Kidney glomerular epithelial cell (primary cell): ENCODE measurements at places on chromosomes 4 and X.

GRCh38 chr4:118398226-118399090 lies 45.7 kb upstream of the PRSS12 start:
- no peak for DNase-seq

GRCh38 chr4:45931154-45931553 lies 192.7 kb downstream of the GABRG1 start:
- no peak for DNase-seq

DNA sequence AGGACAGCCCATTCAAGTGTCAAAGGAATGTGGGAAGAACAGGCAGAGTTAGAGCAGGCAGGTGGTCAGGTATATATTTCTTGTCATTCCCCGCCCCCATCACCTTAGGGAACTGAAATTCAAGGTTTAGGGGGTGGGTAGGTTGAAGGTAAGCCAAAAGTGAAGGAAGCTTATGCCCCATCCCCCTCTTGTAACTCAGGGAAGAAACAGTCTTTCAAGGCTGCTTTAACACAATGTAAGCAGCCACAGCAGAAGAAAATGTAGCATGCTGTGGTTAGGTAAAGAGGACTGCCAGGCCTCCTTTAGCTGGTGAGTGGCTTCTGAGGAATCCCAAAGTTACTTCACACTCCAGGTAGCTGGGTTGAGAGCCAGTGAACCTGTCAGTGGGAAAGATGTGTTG lies 122.3 kb downstream of the RS1 start:
- no peak for DNase-seq

DNA sequence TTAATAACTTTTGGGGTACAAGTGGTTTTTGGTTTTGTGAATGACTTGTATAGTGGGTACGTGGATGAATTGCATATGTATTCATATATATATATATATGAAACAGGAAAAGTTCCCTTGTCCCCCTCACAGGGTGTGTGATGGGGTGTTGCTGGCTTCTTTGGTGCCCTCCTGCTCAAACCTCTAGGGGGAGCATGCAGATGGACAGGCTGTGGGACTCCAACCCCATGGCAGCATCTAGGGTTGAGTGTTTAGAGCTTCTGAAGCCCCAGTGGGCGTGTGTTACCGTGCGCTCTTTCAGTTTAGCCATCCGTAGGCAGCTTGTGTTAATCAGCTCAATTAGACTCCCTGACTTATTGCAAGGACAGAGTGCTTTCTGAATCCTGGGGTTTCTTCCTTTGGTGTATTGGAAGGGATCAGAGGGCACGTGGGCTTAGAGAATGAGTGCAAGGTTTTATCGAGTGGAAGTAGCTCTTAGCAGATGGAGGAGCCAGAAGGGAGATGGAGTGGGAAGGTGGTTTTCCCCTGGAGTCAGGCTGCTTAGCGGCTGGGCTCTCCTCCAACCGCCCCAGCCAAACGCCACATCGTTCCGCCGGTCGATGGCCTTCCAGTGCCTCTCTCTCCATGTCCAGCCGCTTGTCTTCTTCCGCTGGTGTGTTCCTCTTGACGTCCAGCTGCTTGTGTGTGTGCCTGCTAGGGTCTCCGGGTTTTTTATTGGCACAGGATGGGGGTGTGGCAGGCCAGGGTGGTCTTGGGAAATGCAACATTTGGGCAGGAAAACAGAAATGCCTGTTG lies 674.4 kb upstream of the LCORL start:
- no peak for DNase-seq

- no peak for DNase-seq
Measured at GRCh38 chrX:44906041-44906440, 33.1 kb downstream of the KDM6A start.

DNA sequence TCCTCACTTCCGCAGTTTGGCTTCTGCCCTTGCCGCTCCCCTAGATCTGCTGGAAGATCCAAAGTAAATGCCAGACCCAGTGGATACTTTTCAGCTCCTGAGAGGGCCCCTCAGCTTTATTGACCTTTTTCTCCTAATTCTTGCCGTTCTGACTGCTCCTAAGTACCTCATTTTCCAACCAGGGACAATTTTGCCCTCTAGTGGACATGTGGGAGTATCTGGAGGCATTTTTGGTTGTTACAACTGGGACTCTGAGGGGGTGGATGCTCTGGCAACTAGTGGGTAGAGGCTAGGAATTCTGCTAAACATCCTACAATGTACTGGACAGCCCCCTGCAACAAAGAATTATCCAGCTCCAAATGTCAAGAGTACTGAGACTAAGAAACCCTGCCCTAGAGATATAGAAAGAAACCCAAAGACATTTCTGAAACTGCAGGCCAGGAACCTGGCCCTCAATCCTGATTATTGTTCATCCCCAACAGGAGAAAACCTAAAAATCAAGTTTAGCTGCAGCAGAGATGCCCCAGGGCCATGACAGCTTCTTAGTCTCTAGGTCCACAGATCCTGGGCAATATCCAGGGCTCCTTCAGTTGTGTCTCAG lies 3.4 kb downstream of the TEX13B start:
- DNase-seq: no peak
